Cardiac septum (tissue), 1 donor: ENCODE measurements at places on chromosomes 2 and 18. TPM values are rescaled to one million over a fixed set of nuclear protein-coding genes. Genes with fewer than 3 reads are reported as not detected.

Gene TMEM127
- 92.7 TPM for total RNA-seq

Gene GRHL1
- total RNA-seq, result 1.1 TPM

Gene SERPINB2
- total RNA-seq, result not detected

Gene RAX
- not detected for total RNA-seq

Gene MYO1B
- 20.8 TPM for total RNA-seq

Gene ACMSD
- not detected for total RNA-seq

Gene UGT1A5
- total RNA-seq, result not detected

Gene EFEMP1
- 48.5 TPM for total RNA-seq

Gene SCYGR3
- not detected for total RNA-seq

Gene MPP4
- total RNA-seq, result not detected

Gene ADRA2B
- total RNA-seq, result 5.5 TPM

Gene CKAP2L
- total RNA-seq, result 0.30 TPM

Gene DPP4
- total RNA-seq, result 3.4 TPM

Gene ZBTB14
- total RNA-seq, result 8.1 TPM

Gene PMS1
- total RNA-seq, result 11.1 TPM

Gene NT5DC4
- total RNA-seq, result not detected

Gene KCNS3
- total RNA-seq, result 3.7 TPM

Gene HOXD9
- not detected for total RNA-seq

Gene ANO7
- total RNA-seq, result 3.4 TPM

Gene TM4SF20
- not detected for total RNA-seq

Gene GRB14
- total RNA-seq, result 2.2 TPM

Gene ATP6V1C2
- total RNA-seq, result 0.24 TPM

Gene SMIM21
- total RNA-seq, result not detected
